Stomach (tissue), 19 donors: ENCODE measurements at places on chromosomes 16 and 17. TPM values are rescaled to one million over a fixed set of nuclear protein-coding genes. Genes with fewer than 3 reads are reported as not detected.

Gene RNF222
- total RNA-seq, result not detected

- no peak for DNase-seq
Observed at GRCh38 chr16:31376705-31377104, 16.4 kb upstream of the ITGAD start.

Gene OR1A1
- total RNA-seq, result not detected

DNA sequence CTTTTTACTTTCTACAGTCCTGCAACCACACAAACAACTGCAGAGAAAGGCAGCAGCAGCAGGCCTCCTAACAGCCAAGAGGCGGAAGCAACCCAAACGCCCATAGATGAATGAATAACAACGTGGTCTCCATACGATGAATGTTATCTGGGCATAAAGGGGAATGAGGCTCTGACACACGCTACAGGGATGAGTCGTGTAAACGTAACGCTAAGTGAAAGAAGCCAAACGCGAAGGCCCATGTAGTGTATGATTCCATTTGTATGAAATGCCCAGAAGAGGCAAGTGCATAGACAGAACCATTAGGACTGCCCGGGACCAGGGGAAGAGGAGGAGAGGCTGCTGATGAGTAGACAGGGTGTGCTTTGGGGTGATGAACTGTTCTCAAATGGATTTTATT, 94.8 kb upstream of the DNAH17 start:
- no peak for DNase-seq

Gene RASD1
- total RNA-seq, result 13.0 TPM

Gene KRT36
- total RNA-seq, result not detected
